ENCODE measurements at places on chromosomes 1 and 21.

DNA sequence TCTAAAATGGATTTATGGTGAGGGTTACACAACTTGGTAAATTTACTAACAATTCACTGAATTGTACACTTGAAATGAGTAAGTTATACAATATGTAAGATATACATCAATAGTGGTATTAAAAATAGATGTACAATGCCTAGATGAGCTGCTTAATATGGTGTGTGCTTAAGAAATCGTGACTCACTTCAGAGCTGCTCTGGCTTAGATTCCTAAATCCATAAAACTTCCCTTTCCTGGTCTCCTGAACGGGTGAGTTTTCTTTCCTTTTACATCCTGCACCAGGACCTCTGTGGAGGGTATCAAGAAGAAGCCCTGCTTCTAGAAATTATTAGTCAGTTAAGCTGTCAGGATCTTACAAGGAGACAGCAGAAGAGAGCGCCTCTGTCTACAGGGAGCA lies 30.4 kb downstream of the H3-3A start:
- DNase-seq = no peak

- DNase-seq = no peak
These were observed 348.2 kb downstream of the HLX start for GRCh38 chr1:221227460-221227859.

DNA sequence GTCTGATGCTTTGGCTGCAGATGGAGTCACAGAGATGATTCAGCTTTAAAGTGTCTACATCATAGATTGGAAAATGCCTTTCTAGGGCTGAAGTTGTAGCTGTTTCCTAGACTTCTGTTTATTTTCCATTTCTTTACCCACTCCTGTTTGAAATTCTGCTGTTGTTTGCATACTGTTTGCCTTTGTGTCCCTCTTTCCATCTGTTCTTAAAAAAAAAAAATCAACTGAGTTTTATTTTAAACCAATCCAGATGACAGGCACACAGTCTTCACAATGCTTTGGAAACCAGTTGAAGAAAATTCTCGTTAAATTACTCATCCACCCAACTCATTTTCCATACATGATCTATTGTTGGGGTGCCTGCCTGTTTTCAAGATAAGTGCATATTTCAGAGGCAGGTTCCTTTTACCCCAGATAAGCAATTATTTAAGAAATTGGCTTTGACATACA lies 245.9 kb downstream of the DISC1 start:
- DNase-seq = no peak

DNA sequence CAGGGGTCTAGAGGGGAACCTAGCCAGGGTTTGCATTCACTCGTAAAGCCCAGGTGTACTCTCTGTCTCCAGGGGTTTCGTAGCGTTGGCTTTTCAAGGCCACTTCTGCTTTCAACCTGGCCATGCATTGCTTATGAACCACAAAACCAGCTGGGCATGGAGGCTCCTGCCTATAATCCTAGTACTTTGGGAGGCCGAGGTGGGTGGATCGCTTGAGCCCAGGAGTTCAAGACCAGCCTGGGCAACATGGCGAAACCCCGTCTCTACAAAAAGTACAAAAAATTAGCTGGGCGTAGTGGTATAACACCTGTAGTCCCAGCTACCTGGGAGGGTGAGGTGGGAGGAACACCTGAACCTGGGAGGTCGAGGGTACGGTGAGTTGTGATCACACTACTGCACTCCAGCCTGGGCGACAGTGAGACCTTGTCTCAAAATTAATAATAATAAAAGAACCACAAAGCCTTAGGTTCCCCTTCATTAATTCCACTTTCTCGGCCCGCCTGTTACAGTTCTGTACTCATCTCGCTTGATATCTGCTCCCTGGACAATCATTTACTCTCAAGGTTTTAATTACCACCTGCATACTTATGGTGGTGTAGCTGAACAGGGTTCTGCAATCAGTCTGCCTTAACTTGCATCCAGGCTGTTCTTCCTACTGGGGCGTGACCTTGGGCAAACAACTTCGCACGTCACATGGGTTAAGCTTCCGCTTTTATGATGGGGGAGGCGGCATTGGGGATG lies 6.1 kb downstream of the SLC16A4 start:
- no peak for DNase-seq

DNA sequence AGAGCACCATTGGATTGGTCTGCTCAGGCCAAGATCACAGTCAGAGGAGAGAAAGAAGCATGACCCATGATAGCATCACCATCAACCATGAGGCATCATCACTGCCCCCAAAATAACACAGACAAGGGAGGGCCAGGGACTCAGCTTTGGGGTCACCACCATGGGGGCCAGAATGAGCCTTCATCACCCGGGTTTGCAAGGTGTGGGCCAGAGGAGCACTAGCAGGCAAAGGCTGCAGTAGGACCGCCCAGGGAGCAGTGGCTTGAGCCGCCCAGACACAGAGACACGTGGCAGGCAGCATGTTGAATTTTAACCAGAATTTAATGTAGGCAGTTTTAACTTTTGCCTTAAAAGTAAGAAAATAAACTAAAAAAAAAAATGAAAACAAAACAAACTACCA lies 53.7 kb upstream of the TMPRSS2 start:
- no peak for DNase-seq

- DNase-seq = no peak
These were observed 21.8 kb downstream of the COA7 start for GRCh38 chr1:52676249-52676903.

GRCh38 chr1:243959998-243960397 lies 91.1 kb upstream of the ZBTB18 start:
- DNase-seq = no peak

GRCh38 chr1:198597690-198598430 lies 41.0 kb upstream of the PTPRC start:
- no peak for DNase-seq
